ENCODE measurements at places on chromosomes 7 and 10.

DNA sequence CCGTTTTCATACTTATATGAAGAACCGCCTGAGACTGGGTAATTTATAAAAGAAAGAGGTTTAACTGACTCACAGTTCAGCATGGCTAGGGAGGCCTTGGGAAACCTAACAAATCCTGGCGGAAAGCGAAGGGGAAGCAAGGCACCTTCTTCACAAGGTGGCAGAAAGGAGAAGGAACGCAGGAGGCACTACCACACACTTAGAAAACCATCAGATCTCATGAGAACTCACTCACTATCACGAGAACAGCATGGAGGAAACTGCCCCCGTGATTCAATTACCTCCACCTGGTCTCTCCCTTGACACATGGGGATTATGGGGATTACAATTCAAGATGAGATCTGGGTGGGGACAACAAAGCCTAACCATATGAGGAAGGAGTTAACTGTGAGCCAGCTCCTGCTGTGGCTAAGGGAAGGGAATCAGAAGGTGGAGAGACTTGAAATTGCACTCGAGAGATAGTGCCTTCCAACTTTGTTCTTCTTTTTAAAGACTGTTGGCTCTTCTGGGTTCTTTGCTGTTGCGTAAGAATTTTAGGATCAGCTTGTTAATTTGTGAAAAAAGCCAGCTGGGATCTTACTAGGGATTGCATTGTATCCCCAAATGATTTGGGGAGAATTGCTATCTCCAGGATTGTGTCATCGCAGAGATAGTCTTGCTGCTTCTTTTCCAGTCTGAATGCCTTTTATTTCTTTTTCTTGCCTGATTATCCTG lies 21.0 kb downstream of the OPTN start:
- no peak for DNase-seq

DNA sequence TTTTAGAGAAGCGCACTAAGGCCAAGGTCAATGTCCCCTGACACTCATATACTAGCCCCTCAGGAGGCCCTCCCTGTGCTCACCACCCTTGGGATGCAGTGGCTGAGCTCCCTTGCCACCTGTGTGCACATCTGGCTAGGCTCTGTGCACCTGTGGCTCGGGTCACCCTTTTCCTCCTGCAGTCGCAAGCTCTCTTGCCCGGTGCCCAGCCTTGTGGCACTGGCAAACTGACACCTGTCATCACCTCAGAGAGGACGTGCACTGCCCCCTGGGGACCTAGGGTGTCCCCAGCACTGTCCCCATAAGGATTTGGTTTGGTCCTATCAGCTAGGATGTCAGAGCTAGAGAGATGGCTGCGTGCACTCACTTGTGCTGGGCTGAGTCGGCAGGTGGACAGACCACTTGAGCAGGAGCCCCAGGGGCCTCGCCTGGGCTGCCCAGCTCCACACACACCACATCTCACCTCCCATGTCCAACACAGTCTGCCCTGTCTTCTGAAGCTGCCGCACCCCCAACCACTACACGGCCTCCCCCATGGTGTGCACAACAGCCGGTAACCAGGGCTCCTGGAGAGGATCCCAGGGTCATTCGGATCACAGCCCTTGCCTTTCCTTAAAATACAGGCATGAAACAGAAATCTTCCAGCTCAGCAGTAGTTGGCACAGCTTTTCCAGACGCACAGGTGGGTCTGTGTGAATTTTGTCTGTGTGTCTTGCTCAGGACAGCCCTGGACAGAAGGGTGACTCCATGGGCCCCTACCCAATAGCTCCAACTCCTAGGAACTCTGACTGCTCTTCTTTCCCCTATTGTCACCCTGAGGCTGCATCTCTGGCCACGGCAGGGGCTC lies 111.0 kb downstream of the GRID1 start:
- DNase-seq: no peak

DNA sequence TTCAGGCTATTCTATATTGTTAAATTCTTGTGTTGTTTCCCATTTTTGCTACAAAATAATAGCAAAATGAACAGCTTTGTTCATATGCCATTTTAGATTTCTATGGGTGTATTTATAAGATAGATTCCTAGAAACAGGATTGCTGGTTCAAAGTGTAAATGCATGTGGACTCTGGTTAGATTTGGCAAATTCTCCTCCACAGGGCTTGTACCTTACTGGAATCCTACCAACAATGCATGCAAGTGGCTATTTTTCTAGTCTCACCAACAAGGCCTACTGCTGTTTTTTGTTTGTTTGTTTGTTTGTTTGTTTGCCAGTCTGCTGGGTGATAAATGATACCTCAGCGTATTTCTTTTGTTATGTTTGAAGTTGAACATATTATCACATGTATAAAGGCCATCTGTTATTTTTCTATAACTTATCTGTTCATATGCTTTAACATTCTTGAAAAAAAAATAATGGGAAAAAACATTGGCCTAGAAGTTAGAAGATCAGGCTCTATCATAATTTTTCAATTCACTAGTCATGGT lies 87.1 kb upstream of the AHR start:
- DNase-seq: no peak

- no peak for DNase-seq
These were observed 344.6 kb upstream of the AOAH start for GRCh38 chr7:37068902-37069301.

GRCh38 chr7:7327423-7327822 lies 145.1 kb downstream of the C1GALT1 start:
- no peak for DNase-seq

DNA sequence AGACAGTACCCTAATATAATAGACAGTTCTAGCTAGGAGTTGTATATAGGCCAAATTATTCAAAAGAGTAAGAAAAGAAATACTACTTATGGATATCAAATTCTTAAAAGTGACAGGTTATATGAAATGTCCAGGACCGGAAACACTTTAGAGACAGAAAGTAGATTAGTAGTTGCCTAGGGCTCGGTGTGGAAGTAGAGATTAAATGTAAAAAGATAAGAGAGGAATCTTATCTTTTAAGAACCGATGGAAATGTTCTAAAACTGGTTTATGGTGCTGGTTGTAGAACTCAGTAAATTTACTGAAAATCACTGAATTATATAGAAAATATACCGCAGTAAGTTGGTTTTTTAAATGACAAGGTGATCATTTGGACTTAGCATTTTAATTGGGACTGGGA lies 147.5 kb upstream of the ASAH2 start:
- DNase-seq: no peak

- DNase-seq: no peak
These were observed 30.4 kb upstream of the ADD3 start for GRCh38 chr10:109977382-109977806.

GRCh38 chr7:14870394-14870793 lies 32.2 kb downstream of the DGKB start:
- DNase-seq: no peak

DNA sequence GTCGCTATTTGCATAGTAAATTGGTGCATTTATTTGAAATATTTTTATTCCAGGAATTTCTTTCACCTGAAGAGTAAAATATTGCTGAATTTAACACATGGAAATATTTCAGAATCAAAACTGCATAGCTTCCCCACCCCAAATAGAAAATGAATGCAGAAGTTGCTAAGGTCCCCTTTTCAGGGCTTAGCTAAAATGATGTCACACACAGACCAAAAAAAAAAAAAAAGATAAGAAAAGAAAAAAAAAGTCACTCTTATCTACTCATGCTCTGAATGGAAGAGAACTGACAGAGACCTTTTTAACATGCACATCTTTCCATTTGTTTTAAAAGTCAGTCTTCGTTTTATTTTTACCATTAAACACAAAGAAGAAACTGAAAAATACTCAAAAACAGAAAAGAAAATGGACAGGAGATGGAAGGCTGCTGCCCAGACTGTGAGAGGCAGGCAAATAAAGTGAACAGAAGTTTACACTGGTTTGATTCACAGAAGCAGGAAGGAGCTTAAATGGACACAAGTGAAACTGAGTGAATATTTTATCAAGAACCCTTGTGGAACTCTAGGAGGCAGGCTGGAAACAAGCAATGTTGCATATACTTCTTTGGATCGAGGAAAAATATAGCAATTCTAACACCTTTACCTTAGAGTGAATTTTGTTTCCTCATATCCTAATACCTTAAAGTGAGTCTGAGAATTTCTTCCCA lies 32.0 kb downstream of the PSMC2 start:
- DNase-seq: no peak

DNA sequence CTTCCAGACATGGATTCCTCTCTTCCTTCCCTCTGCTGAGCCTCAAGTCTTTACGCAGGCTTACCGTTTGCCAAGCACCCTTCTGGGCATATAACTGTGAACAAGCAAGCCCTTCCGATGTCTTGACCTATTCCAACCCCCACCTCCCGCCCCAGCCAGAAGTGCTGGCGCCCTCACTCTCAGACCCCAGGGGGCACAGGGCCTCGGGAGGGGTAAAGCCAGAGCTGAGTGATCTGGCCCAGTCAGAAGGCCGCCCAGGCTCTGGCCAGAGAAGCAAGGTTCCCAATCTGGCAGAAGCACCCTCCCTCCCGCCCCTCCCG lies 1.2 kb downstream of the PRRT4 start:
- no peak for DNase-seq

DNA sequence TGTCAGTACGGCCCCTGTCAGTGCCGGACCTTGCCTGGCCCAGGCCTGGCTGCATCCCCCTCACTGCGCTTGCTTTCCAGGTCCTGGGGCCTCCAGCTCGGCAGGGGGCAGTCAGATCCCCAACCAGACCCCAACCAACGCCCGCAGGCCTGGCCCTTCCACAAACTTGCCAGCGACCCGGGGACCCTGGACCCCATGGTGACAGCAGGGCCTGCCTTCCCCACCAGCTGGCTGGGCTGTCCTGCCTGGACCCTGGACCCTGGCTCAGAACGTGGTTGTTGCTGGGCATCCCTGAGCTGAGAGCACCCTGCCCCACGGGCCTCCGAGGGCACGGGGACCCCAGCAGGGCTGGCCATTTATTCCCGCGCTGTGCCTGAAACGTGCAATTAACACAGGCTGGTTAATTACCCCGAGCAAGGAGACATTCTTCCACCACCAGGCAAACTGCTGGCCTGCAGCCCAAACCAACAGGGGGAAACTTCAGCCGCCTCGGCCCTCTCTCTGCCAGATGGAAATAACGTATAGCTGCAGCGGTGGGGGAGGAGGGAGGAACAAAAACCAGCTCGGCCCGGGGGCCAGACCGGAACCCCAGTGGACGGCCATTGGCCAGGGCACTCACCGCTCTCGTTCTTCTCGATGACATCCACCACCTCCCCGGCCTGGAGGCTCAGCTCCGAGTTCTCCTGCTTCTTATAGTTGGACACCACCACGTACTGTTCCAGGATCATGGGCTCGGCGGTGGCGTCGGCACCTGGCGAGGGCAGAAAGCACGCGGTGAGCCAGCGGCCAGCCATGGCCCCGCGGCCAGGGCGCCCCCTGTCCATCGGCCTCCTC lies 167.1 kb downstream of the NEURL1 start:
- DNase-seq: peak; percentile 16

DNA sequence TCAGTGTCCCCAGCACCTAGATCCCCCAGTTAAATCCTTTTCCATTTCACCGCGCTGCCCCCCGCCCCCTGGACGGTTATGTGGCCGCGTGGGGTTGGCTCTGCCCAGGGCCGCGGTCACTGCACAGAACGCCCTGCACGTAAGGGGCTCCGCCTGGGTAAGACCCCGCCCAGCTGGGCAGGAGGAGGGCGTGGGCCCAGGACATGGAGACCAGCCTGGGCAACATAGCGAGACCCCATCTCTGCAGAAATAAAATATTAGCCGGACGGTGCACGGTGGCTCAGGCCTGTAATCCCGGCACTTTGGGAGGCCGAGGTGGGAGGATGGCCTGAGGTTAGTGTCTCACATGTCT lies 650 bp upstream of the ZFAND2A start:
- DNase-seq: no peak

DNA sequence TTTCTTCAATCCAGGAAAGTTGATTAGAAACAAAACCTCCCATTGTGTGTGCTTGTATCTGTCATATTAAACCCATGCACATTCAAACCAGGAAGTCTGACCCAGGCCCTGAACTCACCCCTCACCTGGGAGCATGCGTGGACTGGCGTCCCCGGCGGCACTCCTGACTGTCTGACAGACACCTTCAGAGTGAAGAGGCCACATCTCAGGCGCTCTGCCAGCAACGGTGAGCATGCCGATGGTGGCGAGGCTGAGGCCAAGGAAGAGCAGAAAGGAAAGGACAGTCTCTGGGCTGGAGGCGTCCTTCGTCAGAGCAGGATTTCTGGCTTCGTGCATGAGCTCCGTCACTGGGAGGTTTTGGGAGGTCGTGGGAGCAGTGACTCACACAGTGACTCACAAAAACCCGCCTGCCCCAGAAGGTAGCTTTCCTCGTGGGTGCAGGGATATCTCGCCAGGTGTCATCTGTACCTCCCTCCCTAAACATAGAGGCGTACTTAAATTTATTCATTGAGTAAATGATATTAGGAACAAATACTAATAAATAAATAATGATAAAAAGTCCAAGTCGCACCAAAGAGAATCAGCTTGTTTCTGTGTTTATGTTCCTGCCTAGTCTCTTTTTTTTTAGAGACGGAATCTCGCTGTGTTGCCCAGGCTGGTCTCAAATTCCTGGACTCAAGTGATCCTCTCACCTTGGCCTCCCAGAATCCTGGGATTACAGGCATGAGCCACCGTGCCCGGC lies 13.5 kb downstream of the IQCE start:
- DNase-seq: peak; percentile 16

GRCh38 chr10:93445097-93445960 lies 36.8 kb downstream of the MYOF start:
- no peak for DNase-seq

GRCh38 chr10:55091691-55092328 lies 290.8 kb upstream of the PCDH15 start:
- no peak for DNase-seq

DNA sequence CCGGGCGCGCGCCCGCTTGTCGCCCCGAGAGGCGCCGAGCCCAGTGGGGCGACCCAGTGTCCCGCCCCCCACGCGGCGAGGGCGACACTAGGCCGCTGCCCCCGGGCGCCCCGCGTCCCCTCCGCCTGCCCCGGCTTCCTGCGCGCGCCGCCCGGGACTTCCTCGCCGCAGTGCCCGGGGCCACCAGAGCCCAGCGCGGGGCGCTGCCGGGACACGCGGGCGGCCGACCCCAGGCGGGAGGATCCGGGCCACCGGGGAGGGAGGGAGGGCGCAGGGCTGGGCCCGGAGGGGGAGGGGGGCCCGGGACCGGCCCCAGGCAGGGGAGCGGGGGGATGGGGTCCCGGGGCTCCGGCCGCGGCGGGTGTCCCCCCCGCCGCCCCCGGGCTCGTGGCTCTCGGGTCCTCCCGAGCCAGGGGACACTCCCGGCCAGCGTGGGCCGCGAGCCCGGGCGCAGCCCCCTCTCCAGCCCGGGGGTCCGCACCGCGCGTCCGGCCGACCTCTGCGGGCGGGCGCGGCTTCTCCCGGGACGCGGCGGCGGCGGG lies 435 bp upstream of the PWWP2B start:
- DNase-seq: peak; percentile 62

GRCh38 chr10:114982989-114983388 lies 45.0 kb downstream of the TRUB1 start:
- no peak for DNase-seq

Data from stimulated activated CD4-positive, alpha-beta T cell treated with anti-CD3 and anti-CD28 coated beads, Interleukin-4, amount 100 ng/mL, for 1 hour (primary cell).